NCI-H2171 treated with DMSO at 0.1 percent for 48 hours (cell line): ENCODE measurements at places on chromosomes 13 and 19.

DNA sequence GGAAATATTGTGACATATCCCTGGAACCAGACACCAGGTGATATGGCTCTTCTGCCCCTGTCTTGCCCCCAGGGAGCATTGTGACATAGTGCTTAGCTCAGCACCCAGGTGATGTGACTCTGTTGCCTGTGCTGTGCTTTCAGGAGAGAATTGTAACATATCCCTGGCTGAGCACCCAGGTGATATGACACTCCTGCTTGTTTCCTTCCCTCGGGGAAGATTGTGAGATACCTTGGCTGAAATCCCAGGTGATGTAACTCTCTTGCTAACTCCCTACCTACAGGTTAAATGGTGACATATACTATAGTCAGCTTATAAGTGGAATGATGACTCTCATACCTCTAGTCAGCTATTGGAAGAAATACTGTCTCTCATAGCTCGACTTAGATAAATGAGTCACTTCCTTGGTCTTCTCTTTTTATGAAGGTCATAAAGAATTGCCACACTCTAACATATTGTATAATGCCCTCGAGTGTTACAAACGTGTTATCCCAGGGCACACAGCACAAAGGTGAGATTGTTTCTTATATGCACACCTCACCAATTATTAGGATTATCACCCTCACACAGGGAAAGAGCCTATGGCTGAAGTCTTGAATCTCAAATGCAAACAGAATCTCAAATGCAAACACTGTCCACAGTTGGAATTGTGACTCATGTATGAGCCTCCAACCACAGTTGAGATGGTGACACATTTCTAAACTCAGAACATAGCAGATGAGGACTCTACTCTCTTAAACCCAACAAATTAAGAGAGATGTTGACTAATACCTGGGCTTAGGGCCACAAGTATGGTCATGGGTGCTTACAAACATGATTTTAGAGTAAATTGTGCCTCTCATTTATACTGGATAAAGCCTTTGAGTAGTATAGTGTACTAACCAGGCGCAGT is 32.7 kb upstream of the ZNF254 start:
- DNase-seq: no peak

- no peak for DNase-seq
These were observed 40.7 kb upstream of the MCF2L start for GRCh38 chr13:112928020-112928971.

- no peak for DNase-seq
These were observed 8.4 kb downstream of the ATP13A1 start for GRCh38 chr19:19655051-19655594.

GRCh38 chr19:38221919-38222830 is 1.8 kb downstream of the DPF1 start:
- DNase-seq: no peak

DNA sequence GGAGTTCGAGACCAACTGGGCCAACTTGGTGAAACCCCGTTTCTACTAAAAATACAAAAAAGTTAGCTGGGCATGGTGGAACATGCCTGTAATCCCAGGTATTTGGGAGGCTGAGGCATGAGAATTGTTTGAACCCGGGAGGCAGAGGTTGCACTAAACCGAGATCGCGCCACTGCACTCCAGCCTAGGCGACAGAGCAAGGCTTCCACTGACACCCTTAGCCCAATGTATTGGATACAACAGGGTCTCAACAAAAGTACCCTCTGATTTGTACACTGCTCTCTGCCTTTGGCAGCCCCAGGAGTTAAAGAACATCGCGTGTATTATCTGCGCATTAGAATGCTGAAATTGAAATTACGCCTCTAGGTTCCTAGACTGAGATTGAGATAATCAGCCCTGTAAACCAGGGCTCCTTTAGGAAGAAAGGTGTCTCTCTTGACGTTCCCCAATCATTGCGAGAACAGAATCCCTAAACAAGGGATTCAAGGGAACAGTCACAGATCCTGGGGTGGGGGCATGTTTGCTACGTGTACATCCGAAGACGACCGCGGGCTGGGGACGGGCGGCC is 21.9 kb downstream of the IPO5 start:
- no peak for DNase-seq

GRCh38 chr13:79479882-79480281 is 1.1 kb upstream of the NDFIP2 start:
- no peak for DNase-seq
